ENCODE measurements at places on chromosomes 7 and 10. TPM values are rescaled to one million over a fixed set of nuclear protein-coding genes. Genes with fewer than 3 reads are reported as not detected.

Gene ASB10
- total RNA-seq: not detected

Gene ZSCAN21
- total RNA-seq: 18.4 TPM

Gene BMI1
- total RNA-seq: 106 TPM

DNA sequence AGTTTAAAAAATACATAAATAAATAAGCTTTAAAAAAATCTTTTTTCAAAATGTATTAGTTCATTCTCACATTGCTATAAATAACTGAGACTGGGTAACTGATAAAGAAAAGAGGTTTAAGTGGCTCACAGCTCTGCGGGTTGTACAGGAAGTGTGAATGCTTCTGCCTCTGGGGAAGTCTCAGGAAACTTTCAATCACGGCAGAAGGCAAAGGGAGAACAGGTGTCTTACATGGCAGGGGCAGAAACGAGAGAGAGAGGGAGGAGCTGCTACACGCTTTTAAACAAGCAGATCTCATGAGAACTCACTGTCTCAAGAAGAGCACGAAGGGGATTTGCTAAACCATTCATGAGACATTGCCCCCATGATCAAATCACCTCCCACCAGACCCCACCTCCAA, 114.6 kb downstream of the DNAJC1 start:
- no peak for DNase-seq

DNA sequence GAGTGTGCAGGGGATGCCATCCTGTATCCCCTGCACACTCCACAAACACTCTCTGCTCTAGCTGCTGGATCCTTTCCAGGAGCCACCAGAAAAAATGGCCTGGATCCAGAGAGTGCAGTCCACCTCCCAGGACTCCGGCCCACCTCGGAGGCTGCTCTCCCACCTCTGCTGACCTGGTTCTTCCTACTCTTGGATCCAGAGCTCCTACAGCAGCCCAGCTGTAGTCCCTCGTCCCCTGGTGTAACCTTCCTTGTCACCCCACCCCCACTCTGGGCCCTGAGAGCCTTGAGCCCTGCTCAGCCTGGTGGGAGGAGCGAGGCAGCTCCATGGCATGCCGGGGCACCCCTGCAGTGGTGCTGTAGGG, 54.4 kb downstream of the GOLGA7B start:
- no peak for DNase-seq

- DNase-seq: peak; percentile 88
Measured at GRCh38 chr10:43901302-43901701, 252.6 kb upstream of the ZNF32 start.

DNA sequence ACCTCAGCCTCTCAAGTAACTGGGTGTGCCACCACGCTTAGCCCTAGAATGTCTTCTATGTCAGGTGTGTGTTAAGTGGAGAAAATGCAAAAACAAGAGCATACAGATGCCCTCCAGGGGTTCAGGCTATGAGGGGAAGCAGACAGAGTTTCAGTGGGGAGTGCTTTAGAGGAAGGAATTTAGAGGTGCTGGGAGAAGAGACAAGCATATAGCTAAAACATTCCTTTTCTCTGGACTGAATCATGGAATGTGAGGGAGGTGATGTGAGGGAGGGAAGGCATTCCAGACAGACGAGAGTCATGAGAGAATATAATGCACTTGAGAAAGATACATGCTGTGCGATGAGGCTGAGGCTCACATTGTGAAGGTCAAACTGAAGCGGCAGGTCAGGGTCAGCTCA, 6.6 kb upstream of the ZNF786 start:
- no peak for DNase-seq

GRCh38 chr10:129784291-129784690, 179.8 kb downstream of the EBF3 start:
- no peak for DNase-seq

GRCh38 chr7:149524394-149524793, 26.8 kb upstream of the ZNF746 start:
- no peak for DNase-seq

- no peak for DNase-seq
Measured at GRCh38 chr7:156829669-156830336, 63.2 kb downstream of the LMBR1 start.

GRCh38 chr10:30050411-30050810, 9.0 kb downstream of the JCAD start:
- DNase-seq: no peak

DNA sequence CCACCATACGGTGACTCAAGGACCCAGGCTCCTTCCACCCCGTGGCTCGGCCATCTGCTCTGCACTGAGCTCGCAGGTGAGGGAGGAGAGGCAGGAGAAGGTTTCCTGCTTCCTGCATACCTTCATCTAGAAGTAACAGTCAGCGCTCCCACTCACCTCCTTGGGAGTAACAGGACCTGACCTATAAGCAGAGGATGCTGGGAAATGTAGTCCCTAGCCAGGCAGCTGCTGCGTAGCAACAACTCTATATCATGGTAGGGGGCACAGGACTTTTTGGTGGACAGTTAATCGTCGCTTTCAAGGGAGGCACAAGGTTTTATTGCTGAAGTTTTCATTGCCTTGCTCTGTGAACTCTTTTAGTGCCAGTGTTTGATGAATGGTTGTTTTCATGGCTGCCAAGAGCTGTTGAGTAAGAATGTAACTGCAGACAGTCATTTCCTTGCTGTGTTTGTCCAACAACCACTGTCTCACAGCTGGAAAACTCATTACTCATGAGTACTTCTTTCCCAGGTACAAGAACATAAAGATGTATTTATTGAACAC, 10.2 kb upstream of the ZFYVE27 start:
- DNase-seq: no peak

GRCh38 chr7:26334166-26334859, 42.7 kb downstream of the SNX10 start:
- no peak for DNase-seq

- no peak for DNase-seq
Measured at GRCh38 chr10:23755556-23755955, 316.7 kb downstream of the OTUD1 start.

- no peak for DNase-seq
Measured at GRCh38 chr7:110204527-110204926, 886.4 kb upstream of the LRRN3 start.

- no peak for DNase-seq
Measured at GRCh38 chr10:13268841-13269240, 31.0 kb downstream of the PHYH start.
